ENCODE measurements at places on chromosomes 4 and X. TPM values are rescaled to one million over a fixed set of nuclear protein-coding genes. Genes with fewer than 3 reads are reported as not detected.
A peak's percentile ranks its signal among the peaks of the same experiment; 100 is the strongest.

The SPANXN1 gene
- polyA plus RNA-seq: not detected

The MAGEA11 gene
- not detected for polyA plus RNA-seq

GRCh38 chrX:99795495-99795894 is 614.6 kb downstream of the PCDH19 start:
- DNase-seq: no peak

DNA sequence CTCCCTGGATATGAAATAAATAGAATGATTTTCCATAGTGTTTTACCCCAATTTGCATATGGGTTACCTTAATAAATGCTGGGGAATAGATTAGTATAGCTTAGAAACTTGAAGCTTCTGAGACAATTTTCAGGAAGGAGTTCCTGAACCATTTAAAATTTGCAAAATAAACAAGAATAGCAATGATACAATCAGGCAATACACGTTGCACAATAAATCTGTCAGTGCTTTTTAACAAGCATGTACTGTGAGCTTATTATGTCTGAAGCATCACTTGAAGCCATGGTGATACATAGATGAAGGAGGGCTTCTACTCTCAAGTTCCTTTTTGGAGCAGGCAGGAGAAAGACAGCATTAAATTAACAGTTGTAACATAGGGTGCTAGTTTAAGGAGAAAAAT is 84.2 kb upstream of the WDFY3 start:
- no peak for DNase-seq

GRCh38 chr4:993111-994029 is at the start of gene SLC26A1:
Gene SLC26A1 (minus strand): TSS chr4:993404. CDS start chr4:991703, 1,701 bp downstream.
- no peak for DNase-seq

DNA sequence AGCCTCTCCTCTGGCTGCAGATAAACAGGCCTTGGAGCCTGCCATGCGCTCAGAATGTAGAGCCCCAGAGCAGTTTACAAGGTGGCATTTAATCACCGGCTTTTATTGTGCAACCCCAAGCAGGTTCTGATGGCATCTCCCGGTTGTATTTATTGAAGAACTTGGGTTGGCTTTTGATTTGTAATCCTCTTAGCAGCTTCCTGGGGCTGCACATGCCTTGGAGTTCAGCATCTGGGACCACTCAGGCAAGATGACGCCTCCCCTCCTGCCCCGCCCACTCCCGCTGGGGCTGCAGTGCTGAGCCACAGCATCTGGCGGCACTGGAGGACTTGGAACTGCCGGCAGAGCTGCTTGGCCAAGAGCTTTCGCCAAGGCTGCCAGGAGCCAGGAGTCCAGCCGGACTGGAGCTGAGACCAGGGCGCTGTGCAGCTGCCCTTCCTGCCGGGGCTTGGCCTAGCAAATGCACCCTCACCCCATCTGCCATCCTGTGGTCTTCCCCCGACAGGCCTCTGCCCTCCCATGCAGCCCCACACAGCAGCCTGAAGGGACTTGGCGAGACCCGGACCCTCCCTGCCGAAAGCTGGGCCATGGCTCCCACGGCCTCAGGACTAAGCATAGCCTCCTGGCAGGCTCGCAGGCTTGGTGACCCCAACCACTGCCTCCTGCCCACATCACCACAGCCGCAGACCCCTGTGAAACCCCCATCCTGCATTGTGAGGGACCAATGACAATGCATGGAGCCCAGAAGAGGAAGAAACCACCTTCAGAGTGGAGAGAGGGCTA is 5.4 kb downstream of the HTRA3 start:
- no peak for DNase-seq

- no peak for DNase-seq
These were observed 415.7 kb upstream of the NDST4 start for GRCh38 chr4:115529126-115529525.

The DMP1 gene
- not detected for polyA plus RNA-seq

The HDX gene
- 0.66 TPM for polyA plus RNA-seq

GRCh38 chr4:149980941-149981340 is 97.3 kb upstream of the DCLK2 start:
- DNase-seq: peak; percentile 28

Data from naive thymus-derived CD4-positive, alpha-beta T cell (primary cell).